ENCODE measurements at places on chromosomes 1 and 21.

GRCh38 chr21:46320331-46320801 is 3.3 kb downstream of the C21orf58 start:
- DNase-seq = no peak

DNA sequence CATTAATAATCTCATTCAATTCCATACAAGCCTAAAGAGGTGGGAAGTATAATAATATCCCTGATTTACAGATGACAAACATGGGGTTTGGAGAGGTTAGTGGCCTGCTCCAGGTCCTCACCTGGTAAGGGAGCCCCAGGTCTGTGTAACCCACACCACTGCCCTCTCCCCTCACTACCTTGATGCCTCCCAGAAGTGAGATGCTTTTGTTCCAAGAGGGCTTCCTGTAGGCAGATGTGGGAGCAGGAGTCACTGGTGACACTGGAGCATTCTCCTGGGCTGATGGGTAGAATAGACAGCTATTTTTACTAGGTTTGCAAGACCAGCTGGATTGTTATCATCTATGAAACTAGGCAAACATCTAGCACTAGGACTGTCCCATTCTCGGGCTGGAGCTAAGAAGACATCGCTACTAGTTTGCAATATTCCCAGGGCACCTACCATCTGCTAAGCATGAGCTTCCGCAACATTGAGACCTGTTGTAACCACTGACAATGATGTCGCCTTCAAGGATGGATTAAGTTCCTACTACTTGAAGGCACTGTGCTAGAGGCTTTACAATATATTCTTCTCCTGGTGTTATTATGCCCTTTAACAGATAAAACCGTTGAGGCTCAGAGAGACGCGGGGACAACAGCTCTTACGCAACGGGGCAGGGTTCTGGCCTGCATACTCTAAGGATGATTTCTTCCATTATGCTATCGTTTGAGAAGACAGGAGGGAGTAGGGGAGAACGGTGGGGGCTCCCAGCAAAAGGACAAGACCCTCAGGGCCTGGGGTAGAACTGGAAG is 35.0 kb downstream of the BATF3 start:
- no peak for DNase-seq

DNA sequence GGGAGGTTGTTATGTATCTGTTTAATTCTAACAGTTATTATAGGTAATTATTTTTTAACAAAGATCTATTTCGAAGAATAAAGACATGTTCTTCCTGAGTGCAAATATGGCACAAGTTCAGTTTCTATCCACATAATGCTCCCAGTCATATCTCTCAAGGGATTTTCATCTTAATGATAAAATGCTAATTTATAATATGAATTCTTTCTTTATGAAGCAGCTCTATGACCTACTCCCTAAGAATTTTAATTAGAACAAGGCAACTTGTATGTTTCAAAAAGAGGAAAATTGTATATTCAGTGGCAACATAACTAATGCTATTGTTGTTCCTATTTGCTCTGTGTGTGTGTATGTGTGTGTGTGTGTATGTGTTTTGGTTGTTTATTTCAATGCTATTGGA is 1222.1 kb upstream of the NCAM2 start:
- no peak for DNase-seq

- DNase-seq = no peak
These were observed 126.1 kb downstream of the CACHD1 start for GRCh38 chr1:64595871-64596515.

DNA sequence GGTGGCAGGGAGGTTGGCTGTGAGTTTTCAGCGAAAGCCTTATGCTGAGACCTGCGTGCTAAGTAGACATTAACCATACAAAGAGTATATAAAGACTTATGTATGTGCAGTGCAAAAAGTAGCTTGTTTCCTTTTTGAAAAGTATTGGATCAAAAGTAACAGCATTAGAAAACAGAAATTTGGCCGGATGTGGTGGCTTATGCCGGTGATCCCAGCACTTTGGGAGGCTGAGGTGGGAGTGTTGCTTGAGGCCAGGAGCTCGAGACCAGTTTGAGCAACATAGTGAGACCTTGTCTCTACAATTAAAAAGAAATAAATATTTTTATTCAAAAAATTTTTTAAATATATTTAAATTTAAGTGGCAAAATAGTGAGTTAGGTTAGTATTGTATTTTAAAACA is 2.2 kb downstream of the RPAP2 start:
- DNase-seq = no peak

- DNase-seq = no peak
These were observed 19.4 kb downstream of the F11R start for GRCh38 chr1:161001525-161001924.

DNA sequence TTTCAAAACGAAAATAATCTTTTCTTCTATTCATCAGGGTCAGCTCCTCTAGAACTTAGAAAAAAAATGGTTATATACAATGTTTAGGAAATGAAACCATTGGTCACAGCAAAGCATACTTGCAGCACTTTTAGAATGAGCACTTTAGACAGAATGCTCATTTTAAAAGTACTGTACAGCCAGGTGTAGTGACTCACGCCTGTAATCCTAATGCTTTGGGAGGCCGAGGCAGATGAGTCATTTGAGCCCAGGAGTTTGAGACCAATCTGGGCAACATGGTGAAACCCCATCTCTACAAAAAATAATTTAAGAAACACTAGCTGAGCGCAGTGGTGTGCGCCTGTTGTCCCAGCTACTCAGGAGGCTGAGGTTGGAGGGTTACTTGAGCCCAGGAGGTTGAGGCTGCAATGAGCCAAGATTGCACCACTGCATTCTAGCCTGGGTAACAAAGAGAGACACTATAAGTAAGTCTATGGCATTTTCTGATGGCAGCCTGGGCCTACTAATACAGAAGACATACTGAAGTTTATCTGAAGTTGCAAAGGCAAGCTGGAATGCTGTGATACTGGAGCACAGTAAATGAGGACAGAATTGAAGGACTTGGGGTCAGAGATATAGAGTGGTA is 48.9 kb upstream of the ZNF326 start:
- DNase-seq = no peak

DNA sequence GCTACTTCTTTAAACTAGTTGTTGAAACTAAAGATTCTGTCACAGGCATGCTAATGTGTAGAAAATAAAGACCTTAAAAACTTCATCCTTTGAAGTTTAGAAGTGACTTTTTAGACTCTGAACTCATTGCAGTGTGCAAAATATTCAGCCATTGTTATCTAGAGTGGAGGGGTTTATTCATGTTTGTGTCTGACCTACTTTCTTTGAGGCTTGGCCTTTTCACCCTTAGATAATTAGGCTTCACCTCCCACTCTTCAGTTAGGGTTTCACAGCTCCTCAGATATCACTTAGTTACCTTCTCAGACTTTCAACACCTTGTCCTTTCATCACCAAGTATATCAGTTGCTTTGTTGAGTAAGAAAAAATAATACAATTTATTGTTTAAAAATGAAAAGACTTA is 75.9 kb downstream of the IVNS1ABP start:
- no peak for DNase-seq

- DNase-seq = no peak
These were observed 111.1 kb upstream of the SGIP1 start for GRCh38 chr1:66422804-66423203.

GRCh38 chr1:64579767-64580166 is 109.8 kb downstream of the CACHD1 start:
- DNase-seq = no peak

DNA sequence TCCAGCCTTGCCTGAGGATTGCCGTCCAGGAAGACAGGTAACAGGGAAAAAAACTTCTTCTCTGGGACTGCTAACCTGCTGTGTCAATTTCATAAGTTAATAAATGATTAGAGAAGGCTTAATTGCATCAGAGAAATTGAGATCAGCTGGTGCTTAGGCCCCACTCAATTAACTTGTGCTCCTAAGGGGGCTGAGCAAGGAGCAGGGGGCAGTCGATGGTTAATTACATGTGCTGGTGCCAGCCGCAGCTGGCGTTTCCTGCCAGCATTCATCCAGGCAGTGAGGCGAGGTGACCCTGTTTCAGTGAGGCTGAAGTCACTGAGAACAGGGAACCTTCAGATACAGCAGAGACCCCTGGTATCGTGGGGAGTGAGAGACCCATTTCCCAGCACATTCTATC is 60.0 kb downstream of the FAM163A start:
- no peak for DNase-seq

GRCh38 chr1:103424650-103425049 is 100.8 kb upstream of the RNPC3 start:
- DNase-seq = no peak

DNA sequence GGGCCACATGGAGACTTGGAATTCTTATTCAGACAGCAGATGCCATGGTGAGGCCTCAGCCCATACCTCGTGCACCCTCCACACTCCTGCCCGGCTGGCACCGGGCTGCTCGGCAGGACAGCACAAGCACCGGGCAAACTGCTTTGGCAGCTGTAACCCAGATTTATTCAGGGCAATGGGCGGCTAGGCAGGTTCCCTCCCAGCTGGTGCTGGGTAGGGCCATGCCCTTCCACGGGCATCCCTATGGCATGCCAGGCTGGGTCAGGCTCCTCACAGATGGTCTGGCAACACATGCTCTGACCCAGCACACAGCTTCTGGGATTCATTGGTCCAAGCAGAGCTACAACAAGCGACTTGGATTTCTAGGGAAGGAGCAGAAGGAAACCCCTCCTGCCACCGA is 53.4 kb downstream of the ATP1A1 start:
- no peak for DNase-seq

GRCh38 chr1:147514233-147514632 is 27.1 kb upstream of the BCL9 start:
- no peak for DNase-seq

- no peak for DNase-seq
These were observed 66.9 kb downstream of the ST6GALNAC5 start for GRCh38 chr1:76933847-76934815.

- no peak for DNase-seq
These were observed 207.2 kb downstream of the TOMM20 start for GRCh38 chr1:234921266-234922062.

DNA sequence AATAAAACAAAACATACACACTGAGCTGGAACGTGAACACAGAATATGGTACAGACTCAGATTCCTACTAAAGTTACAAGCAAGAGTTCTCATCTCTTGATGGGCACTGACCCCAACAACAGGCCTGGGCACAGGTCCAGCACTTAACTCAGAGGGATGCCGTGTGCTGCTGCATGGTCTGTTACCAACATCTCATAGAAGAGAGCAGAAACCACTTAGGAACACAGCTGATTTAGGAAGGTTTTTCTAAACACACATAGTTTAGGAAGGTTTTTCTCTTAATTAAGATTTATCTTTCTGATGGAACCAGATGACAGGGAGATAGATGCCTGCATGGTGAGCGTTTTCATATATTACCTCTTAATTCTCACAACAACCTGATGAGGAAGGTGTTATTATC is 1.5 kb downstream of the GCLM start:
- DNase-seq = no peak

DNA sequence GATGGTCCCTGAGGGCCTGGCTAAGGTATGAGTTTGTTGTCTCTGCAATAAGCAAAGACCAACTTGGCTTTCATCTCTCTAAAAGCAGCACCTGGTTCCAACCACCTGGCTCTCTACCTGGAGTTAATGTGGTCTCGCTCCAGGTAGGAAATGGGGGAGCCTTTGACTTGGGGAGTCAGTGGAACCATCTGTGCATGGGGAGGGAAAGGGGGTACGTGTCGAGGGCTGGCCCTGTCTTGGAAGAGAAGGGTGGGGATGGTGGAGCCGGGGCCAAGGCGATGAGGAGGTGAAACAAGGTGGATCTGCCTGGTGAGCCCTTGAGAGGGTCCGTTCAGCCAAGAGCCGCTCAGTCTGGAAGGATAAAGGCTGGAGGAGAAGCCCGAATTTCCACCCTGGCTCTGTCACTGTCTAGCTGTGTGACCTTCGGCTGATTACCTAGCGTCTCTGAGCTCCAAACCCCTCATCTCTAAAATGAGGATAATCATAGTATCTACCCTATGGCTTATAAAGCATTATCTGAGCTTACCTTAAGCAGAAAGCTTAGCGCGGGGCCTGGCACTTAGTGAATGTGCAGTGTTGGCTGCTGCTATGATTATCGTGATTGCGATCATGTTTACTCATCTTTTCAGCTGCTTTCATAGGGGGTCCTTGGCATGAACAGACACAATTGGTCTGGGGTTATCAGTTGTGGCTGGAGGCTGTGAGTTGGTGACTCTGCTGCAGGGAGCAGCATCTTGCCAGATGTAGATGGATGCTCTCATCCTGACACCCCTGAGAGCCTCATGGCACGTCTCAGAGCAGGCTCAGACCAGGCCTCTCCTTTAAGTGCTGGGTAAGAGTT is 78.7 kb downstream of the ACTL8 start:
- DNase-seq = no peak
